ENCODE measurements at places on chromosomes 2 and 18.
A peak's percentile ranks its signal among the peaks of the same experiment; 100 is the strongest.

DNA sequence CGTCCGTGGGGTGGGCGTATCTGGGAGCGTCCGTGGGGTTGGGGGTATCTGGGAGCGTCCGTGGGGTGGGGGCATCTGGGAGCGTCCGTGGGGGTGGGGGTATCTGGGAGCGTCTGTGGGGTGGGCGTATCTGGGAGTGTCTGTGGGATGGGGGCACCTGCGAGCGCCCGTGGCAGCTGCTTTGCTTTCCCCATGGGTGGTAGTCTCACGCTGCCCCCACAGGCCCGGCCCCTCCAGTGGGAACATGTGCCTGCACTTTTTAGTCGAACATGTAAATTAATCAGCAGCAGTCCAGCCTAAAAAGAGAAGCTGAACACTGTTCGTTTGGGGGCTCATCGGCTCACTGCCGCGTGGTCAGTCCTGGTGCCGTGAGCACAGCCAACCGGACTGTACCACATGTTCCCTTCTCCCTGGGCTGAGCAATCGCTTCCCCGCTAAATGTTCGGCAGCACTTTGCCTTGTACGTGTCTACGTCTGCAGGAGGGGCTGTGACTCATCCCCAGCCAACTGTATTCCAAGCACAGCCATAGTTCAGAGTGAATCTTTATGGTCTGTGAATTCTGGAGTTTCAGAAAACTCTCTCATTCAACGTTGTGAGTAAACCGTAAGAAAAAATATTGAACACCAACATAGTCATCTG is 271.5 kb downstream of the AGAP1 start:
- DNase-seq, result no peak

DNA sequence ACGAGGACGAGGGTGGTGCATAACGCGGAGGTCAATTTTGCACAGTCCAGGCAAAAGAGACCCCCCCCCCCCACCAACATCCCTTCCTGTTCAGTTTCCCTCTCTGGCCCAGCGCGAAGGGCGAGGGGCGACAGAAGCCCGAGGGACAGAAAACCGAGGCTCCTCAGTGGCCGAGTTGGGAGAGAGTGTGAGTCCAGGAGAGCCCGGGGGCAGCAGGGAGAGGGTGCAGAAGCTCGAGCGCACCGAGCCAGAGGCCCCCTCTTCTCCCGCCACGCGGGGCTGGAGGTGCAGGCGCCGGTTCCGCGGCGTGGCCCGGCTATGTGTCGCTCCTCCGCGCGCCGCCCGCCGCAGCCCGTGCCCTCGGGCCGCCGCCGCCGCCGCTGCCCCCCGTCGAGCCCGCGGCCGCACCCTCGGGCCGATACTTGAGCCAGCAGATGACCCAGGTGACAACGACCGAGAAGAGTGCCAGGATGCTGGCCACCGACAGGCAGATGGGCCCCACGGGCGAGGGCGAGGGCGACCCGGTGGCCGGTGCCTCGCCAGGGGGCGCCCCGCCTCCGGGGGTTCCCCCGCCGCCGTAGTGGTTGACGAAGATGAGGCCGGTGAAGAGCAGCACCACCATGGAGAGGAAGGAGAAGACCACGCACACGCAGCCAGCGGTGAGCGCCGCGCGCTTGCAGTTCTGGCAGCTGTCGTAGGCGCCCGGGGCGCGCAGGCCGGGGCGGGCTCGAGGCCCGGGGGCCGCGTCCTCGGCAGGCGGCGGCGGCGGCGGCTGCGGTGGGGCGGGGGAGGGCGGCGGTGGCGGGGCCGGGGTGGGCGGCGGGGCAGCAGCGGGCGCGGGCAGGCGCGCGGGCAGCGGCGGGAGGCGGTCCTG is 20.2 kb upstream of the PAX3 start:
- no peak for DNase-seq

DNA sequence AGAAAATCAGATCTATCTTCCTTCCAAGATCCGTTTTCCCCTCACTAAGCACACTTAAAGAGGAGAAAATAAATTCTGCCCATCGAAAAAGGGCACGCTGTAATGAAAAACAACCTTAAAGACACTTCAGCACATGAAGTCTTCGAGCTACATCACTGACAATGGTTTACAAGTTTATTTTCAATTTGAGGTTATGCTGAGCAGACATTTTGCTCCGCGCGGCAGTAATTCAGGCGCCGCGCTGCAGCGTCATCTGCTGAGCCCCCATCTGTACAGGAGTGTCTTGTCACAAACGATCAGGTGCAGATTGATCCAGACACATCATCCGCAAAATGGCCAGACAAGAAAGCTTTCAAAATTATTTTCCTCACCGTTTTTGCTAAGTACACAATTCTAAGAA is 341.7 kb downstream of the STK39 start:
- DNase-seq, result no peak

GRCh38 chr2:178280244-178280852 is 86.0 kb downstream of the OSBPL6 start:
- no peak for DNase-seq

- no peak for DNase-seq
Measured at GRCh38 chr18:49344096-49344495, 116.3 kb downstream of the DYM start.

DNA sequence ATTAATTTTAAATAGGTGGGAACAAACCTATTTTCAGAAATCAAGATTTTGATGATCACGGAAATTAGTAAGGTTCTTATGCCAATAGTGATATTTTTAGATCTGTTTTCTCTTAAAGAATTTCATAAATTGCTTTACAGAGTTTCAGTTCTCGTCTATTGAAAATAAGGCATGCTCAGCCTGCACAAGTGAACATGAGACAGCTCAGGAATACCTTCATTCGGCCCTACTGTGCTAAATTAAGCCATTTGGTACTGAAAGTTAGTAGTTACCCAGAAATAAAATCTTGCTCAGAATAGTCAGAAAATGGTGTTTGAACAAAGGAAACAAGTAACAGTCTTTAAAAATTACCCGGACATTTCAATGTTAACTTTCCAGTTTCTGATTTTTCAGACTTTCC is 60.4 kb downstream of the DLGAP1 start:
- DNase-seq, result no peak

- no peak for DNase-seq
Measured at GRCh38 chr2:2464643-2465042, 133.6 kb upstream of the MYT1L start.

DNA sequence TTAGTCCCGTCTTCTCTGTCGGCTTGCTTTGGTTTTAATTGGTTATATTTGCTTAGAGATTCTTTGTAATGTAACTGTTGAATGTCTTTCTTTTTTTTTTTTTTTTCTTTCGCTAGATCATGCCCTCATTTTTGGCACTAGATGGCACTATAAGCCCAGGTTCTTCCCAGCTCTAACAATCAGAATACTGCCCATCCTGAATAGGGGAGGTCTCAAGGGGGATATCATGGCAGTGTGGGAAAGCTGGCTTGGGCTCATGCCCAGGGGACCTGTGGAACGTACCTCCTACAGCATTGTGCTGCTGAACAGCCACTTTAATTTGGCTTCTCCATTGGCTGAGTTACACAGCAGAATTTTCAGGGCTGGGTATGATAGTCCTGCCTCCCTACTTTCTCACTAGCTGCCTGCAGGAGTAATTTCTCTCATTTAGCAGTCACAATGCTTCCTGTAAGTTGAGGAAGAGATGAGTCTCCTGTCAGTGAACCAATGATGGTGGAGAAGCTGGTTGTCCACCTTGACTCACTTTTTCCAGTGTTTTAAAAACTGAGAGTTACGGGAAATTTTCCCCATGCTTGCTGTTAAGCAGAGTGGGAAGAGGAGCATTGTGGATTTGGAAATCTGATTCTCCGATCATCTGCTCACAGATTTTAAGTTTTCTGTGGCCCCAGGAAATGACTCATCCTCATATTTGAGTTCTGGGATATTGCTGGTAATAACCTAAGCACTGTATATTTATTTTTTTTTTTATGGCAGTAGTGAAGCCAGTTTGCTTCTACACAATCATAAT is 47.2 kb downstream of the RAD51AP2 start:
- DNase-seq, result no peak

- no peak for DNase-seq
Measured at GRCh38 chr2:104871972-104872865, 18.3 kb downstream of the POU3F3 start.

GRCh38 chr2:105926960-105927678 is 182.4 kb downstream of the NCK2 start:
- DNase-seq, result no peak

- DNase-seq, result no peak
Measured at GRCh38 chr18:75408554-75409506, 18.7 kb downstream of the SMIM21 start.

DNA sequence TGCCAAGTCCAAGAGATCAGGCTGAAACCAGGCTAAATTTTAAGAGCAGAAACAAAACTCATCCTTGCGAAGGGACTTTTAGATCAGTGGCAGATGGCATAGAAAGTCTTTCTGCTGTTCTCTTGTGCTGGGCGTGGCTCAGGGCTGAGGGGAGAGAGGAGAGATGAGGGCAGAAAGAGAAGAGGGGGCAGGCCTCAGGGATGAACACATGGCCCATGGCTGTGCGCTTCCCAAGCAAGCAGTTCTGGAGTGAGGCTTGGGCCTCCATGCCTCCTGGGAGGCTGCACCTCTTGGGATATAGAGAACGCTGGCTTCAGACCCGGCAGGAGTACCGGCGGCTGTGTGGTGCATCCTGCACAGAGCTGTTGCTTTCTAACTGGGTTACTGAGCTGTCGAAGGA is 41.0 kb downstream of the HPCAL1 start:
- no peak for DNase-seq

GRCh38 chr18:58247363-58247834 is 203.4 kb downstream of the NEDD4L start:
- DNase-seq, result no peak

- DNase-seq, result no peak
Measured at GRCh38 chr2:54599914-54600313, 123.5 kb upstream of the EML6 start.

DNA sequence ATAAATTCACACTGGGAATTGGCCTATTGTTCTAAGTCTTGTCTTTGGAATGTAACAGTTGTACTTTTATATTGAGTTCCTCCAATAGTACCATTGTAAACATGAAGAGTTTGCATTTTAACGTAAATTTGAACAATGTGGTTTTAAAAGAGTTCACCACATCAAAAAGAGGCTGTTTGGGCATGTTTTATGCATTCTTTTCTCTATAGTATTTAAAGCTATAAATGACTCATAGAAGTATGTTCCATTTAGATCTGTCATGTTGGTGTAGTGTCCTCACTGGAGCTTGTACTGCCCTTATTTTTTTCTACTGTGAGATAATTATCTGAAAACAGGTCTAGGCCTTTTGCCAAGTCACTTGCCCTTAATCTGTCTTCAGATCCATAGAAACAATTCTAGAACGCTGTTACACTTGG is 141.9 kb downstream of the RHBDD1 start:
- DNase-seq, result no peak

GRCh38 chr2:147352264-147353071 is 492.4 kb upstream of the ACVR2A start:
- no peak for DNase-seq

DNA sequence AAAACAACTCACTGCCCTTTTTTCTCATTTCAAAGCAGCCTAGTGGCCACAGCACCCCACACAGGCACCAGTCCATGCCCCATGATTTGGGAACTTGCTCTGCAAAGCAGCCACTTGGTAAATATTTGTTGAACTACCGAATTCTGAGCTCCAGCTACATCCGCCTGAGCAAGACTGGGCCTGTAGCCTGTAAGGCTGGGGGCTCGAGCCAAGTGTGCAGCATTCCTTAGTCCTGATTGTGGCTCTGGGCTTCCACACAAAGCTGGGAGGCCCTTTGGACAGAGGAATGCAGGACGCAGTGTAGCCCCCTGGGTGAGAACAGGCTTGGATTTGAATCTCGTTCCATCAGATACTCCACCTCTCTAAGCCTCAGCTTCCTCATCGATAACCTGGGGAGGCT is 88.4 kb downstream of the ACTR2 start:
- no peak for DNase-seq

- no peak for DNase-seq
Measured at GRCh38 chr2:179860255-179861026, 971 bp downstream of the ZNF385B start.

- no peak for DNase-seq
Measured at GRCh38 chr2:85750587-85751575, 2.9 kb upstream of the ATOH8 start.

DNA sequence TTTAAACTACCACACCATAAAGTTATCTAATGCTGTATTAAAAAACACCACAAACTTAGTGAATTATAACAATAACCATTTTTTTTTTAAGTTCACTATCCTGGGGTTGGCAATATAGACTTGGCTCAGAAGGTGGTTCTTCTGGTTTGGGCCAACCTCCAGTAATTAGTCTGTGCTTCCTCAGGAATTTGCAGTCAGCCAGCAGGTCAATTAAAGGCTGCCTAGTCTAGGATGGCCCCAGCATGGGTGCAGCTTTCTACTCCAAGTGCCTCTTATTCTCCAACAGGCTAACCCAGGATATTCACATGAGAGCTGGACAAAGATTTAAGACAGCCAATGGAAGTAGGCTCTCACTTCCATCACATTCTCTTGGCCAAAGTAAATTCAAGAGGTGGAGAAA is 379.1 kb upstream of the FIGN start:
- DNase-seq, result no peak

DNA sequence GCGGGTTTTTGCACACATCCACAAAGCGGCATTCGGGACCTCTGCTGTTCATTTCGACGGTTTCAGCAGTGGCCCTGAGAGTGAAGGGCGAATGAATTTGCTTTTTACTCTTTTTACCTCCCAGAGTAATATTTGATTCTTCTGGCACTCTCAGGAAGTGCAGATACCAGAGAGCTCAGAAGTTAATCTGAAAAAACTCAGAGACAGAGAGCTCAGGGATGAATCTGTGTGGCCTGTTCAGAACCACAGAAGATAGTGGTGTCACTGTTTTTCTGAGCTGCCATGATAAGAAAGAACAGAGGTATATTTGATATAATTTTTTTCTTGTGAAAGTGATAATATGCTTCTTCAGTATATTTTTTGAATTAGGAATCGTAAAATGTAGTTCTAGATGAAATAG is 129.3 kb downstream of the MBP start:
- DNase-seq, result no peak

DNA sequence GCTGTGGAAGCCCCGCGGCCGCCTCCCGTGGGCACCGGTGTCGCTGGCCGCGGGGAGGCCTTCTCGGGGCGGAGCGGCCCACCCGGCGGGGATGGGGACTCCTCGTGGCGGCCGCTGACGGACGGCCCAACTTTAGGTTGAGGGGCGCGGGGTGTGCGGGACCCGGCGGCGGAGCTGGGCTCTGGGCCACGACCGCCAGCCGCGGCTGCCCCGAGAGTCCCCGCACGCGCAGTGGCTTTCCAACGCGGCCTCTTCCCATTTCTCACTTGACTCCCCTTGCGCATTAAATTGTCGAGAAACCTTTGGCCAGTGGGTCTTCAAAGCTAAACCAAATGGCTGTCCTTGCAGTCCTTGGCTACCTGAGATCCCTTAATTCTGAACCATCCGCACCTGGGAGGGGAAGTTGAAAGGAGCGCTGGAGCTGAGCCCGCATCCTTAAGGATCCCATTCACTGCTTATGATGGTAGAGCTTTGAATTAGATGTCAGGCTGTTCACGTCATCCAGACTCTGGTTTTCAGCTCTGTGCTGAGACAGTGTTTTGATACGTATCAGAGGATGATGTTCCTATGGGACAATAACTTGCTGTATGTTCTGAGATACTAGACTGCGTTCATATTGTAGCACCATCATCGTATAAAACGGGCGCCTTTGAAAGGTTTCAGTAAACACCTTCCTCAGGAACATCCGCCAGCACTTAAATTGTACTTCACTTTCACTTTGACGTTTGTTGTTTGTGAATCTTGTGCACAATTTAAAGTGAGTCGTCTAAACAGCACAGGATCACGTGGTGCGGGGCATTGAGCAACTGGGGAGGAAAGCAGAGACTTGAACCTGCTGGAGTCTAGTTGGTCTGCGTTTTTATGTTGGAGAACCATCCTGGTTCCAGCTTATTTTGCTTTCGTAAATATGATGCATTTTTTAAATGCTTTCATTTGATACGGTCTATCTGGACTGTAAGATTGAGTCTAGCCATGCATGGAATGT is 874 bp downstream of the CLIP4 start:
- DNase-seq, result peak; percentile 28
